Central memory CD8-positive, alpha-beta T cell (primary cell): ENCODE measurements at places on chromosomes 1 and 21.
A peak's percentile ranks its signal among the peaks of the same experiment; 100 is the strongest.

GRCh38 chr1:28935293-28935692, 20.9 kb downstream of the EPB41 start:
- H3K27me3 ChIP-seq = no peaks in the 10 kb centered on the region
- peaks cover 62% of the 10 kb centered on the region for H3K4me1 ChIP-seq
- peak overlapping the region; percentile 48 for H3K4me3 ChIP-seq
- peak overlapping the region; percentile 94 for H3K27ac ChIP-seq
- no peaks in the 10 kb centered on the region for H3K36me3 ChIP-seq

GRCh38 chr1:29962831-29963247, 726.5 kb downstream of the PTPRU start:
- H3K4me1 ChIP-seq = no peaks in the 10 kb centered on the region
- no peak overlapping the region for H3K27ac ChIP-seq
- no peak overlapping the region for H3K4me3 ChIP-seq
- DNase-seq = no peak
- H3K27me3 ChIP-seq = peaks cover 40% of the 10 kb centered on the region

DNA sequence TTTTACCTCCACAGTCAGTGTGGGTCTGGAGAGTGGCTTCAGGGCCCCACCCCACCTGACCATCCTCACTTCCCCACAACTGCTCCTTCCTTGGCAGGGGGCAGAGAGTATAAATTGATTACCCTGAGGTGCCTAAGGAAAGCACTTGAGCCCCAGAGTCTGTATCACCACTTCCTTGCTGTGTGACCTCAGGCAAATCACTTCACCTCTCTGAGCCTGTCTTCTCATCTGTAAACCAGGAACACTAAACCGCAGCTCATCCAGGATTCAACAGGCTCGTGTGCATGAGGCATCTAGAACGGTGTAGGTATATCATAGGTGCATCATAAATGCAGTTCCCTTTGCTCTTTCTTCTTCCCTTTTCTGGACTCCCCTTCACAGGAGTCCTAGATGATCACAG, 43.4 kb downstream of the GRIK3 start:
- H3K4me1 ChIP-seq = no peaks in the 10 kb centered on the region
- H3K4me3 ChIP-seq = no peak overlapping the region
- no peaks in the 10 kb centered on the region for H3K36me3 ChIP-seq
- H3K27me3 ChIP-seq = peaks cover 80% of the 10 kb centered on the region

GRCh38 chr1:54168206-54168965, 15.6 kb upstream of the CDCP2 start:
- H3K4me3 ChIP-seq = no peak overlapping the region
- no peaks in the 10 kb centered on the region for H3K36me3 ChIP-seq
- H3K4me1 ChIP-seq = no peaks in the 10 kb centered on the region
- no peak overlapping the region for H3K27ac ChIP-seq
- DNase-seq = no peak

- no peak overlapping the region for H3K4me3 ChIP-seq
- DNase-seq = no peak
- no peaks in the 10 kb centered on the region for H3K4me1 ChIP-seq
These were observed 119.6 kb downstream of the IER5 start for GRCh38 chr1:181208083-181208482.

DNA sequence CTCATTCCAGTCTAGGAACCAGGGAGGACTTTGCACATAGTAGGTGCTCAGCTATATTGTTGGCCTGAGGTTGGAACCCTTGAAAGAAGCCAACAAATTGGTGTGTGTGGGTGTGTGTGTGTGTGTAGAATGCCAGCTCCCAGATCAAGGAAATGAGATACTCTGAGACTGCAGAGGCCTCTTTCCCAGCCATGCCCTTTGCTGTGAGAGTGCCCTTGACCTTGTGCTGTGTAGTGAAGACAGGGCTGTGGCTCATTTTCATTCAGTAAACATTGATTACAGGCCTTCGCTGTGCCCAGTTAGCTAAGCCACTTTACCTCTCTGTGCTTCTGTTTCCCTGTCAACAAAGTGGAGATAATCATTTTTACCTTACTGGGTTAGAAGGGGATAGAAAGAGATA, 3.2 kb downstream of the CYP4B1 start:
- no peaks in the 10 kb centered on the region for H3K4me1 ChIP-seq
- H3K4me3 ChIP-seq = no peak overlapping the region
- H3K27me3 ChIP-seq = peaks cover 38% of the 10 kb centered on the region
- H3K27ac ChIP-seq = no peak overlapping the region
- peaks cover 2% of the 10 kb centered on the region for H3K36me3 ChIP-seq

GRCh38 chr1:6124341-6124740, 55.8 kb downstream of the CHD5 start:
- no peak for DNase-seq
- peaks cover 19% of the 10 kb centered on the region for H3K27me3 ChIP-seq
- H3K36me3 ChIP-seq = no peaks in the 10 kb centered on the region
- H3K4me3 ChIP-seq = no peak overlapping the region
- peaks cover 7% of the 10 kb centered on the region for H3K4me1 ChIP-seq

DNA sequence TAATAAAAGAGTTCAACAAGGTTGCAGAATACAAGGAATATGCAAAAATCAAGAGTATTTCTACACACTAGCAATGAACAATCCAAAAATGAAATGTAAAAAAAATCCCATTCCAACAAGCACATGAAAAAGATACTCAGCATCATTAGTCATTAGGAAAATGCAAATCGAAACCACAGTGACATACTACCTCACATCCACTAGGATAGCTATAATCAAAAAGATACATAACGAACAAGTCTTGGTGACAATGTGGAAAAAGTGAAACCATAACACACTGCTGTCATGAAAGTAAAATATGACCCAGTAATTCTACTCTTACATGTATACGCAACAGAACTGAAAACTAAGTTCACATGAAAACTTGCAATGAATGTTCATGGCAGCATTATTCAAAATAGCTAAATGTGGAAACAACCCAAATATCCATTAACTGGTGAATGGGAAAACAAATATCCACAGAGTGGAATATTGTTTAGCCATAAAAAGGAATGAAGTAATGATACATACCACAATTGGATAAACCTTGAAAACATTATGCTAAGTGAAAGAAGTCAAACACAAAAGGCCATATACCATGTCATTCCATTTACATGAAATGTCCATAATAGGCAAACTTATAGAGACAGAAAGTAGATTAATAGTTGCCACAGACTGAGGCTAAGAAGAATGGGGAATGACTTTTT, 34.3 kb downstream of the PIK3R3 start:
- no peak overlapping the region for H3K27ac ChIP-seq
- no peaks in the 10 kb centered on the region for H3K36me3 ChIP-seq
- no peak overlapping the region for H3K4me3 ChIP-seq
- DNase-seq = no peak

- H3K4me3 ChIP-seq = no peak overlapping the region
- H3K27ac ChIP-seq = no peak overlapping the region
- peaks cover 10% of the 10 kb centered on the region for H3K4me1 ChIP-seq
- peaks cover 24% of the 10 kb centered on the region for H3K36me3 ChIP-seq
These were observed 9.3 kb downstream of the LEPR start for GRCh38 chr1:65429806-65430205.

DNA sequence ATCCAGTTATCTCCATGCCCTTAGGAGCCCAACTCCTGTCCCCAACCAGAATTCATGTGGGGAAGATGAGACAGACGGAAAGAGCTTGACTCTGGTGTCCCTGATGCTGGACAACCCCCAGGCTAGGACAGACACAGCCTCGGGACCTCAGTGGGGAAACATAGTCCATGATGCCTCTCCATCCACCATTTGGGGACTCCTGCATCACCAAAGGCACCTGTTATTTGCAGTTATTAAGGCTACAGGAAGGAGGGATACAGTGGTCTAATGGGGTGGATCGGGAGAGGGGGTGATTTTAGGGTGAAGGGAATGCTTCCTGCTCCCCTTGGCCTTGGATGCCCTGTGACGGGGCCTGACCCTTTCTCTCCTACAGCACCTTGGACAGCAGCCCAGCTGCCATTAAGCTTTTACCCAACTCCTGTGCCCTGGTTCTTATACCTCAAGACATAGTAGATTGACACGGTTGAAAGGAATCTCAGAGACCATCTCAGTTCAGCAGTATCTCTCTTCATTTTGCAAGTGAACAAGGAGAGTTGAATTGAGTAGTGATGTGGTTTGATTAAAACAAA, 111.6 kb downstream of the MATN1 start:
- no peak for DNase-seq
- H3K27me3 ChIP-seq = peaks cover 74% of the 10 kb centered on the region
- H3K4me3 ChIP-seq = no peak overlapping the region
- no peak overlapping the region for H3K27ac ChIP-seq
- H3K4me1 ChIP-seq = no peaks in the 10 kb centered on the region

DNA sequence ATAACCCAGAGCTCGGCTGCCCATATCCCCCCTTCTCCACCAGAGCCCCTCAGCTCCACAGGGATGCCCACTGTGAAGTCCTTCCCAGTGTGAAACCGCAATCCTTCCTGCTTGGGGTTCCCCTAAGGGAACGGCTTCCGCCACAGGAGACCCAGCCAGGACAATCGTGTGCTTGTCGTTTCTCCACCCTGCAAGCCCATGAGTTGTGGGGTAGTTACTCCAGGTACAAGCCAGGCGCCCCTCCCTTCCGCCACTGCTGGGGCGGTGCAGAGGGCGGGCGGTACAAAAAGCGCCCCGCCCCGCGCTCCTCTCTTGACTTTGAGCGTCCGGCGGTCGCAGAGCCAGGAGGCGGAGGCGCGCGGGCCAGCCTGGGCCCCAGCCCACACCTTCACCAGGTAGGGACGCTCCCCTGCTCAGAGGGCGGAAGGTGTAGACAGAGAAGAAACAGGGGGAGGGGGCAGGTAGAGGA, at the start of gene TINAGL1:
TINAGL1 (plus strand) TSS at position 315 of the 469 bp plus-strand sequence. CDS start 634 bp downstream, outside the sequence.
- H3K27ac ChIP-seq = no peak within 1 kb of the TSS
- DNase-seq = no peak
- no peak within 1 kb of the TSS for H3K4me3 ChIP-seq
- peaks cover 20% of the 10 kb centered on the region for H3K27me3 ChIP-seq
- H3K4me1 ChIP-seq = no peaks in the 10 kb centered on the region
- H3K36me3 ChIP-seq = no peaks in the 10 kb centered on the region

GRCh38 chr1:163844459-163844858, 522.7 kb downstream of the NUF2 start:
- H3K4me3 ChIP-seq = no peak overlapping the region
- no peaks in the 10 kb centered on the region for H3K27me3 ChIP-seq
- H3K36me3 ChIP-seq = peaks cover 5% of the 10 kb centered on the region
- no peaks in the 10 kb centered on the region for H3K4me1 ChIP-seq
- H3K27ac ChIP-seq = no peak overlapping the region
- no peak for DNase-seq

GRCh38 chr21:44872323-44872648, 1.2 kb downstream of the PTTG1IP start:
- DNase-seq = no peak
- peak overlapping the region; percentile 94 for H3K4me3 ChIP-seq
- H3K36me3 ChIP-seq = peaks cover 20% of the 10 kb centered on the region

DNA sequence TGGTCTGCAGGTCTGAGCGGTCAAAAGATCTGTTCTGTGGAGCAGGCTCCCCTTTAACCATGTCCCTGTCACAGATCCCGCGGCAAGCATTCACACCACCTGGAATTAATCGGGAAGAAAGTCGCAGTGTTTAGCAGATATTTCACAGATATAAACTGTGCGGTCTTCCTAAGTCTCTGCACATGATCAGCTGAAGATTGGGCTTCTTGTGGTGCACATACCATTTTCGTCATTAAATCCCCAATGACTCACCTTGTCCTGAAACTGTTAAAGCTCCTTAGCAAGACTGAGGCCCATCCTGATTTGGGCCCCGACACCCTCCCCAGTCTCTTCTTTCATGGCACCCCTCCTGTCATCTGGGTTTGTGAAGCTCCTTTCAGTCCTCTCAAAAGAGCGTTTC, 158.8 kb downstream of the KIF26B start:
- H3K27me3 ChIP-seq = peaks cover 10% of the 10 kb centered on the region
- H3K4me1 ChIP-seq = peaks cover 9% of the 10 kb centered on the region
- DNase-seq = no peak

- H3K27ac ChIP-seq = peak overlapping the region; percentile 54
- H3K4me1 ChIP-seq = peaks cover 96% of the 10 kb centered on the region
- H3K36me3 ChIP-seq = peaks cover 38% of the 10 kb centered on the region
- H3K27me3 ChIP-seq = no peaks in the 10 kb centered on the region
- DNase-seq = no peak
- H3K4me3 ChIP-seq = peak overlapping the region; percentile 46
These were observed 10.5 kb downstream of the TENT5C start for GRCh38 chr1:117616356-117616755.

- H3K36me3 ChIP-seq = peaks cover 1% of the 10 kb centered on the region
- H3K27me3 ChIP-seq = no peaks in the 10 kb centered on the region
- no peak for DNase-seq
- no peak overlapping the region for H3K27ac ChIP-seq
- peaks cover 7% of the 10 kb centered on the region for H3K4me1 ChIP-seq
These were observed 7.5 kb upstream of the SOX13 start for GRCh38 chr1:204065174-204065985.

GRCh38 chr1:215529571-215529970, 37.5 kb upstream of the KCTD3 start:
- no peaks in the 10 kb centered on the region for H3K4me1 ChIP-seq
- H3K27me3 ChIP-seq = no peaks in the 10 kb centered on the region
- no peak for DNase-seq
- no peak overlapping the region for H3K4me3 ChIP-seq
- H3K36me3 ChIP-seq = no peaks in the 10 kb centered on the region

- no peak overlapping the region for H3K27ac ChIP-seq
- DNase-seq = no peak
- H3K36me3 ChIP-seq = no peaks in the 10 kb centered on the region
- peaks cover 27% of the 10 kb centered on the region for H3K27me3 ChIP-seq
These were observed 72.8 kb upstream of the NR5A2 start for GRCh38 chr1:199954699-199955098.

DNA sequence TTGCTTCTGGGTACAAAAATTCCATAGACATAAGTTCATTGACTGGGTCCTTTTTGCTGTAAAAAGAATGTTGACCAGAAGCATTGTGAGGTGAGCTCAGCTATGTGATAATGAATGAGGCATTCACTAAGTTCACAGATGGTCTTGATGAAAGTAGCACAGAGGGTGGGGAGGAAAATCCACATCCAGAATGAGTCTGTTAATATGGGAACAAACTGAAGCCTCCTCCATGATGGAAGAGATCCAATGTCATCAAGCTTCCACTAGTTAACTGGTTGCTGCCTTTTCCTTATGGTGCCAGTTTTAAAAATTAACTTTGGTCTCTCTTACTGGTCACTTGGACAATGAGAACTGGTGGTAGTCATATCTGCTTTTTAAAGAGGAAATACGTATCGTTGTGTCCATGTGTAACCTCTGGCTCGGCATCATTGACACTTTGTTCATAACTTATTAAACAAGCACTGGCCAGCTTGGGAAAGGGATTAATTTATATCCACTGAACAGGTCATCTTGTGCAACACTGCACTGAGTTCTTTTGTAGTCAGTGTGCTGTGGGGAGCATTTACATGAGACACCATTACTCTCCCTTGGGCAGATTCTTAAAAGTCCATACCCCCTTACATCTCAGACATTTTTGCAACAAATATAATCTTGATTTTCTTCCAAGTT, 88.6 kb downstream of the ADAMTS1 start:
- H3K27me3 ChIP-seq = no peaks in the 10 kb centered on the region
- no peaks in the 10 kb centered on the region for H3K36me3 ChIP-seq
- no peaks in the 10 kb centered on the region for H3K4me1 ChIP-seq
- H3K4me3 ChIP-seq = no peak overlapping the region
- H3K27ac ChIP-seq = no peak overlapping the region

GRCh38 chr1:245926888-245927287, 580.2 kb downstream of the SMYD3 start:
- no peaks in the 10 kb centered on the region for H3K4me1 ChIP-seq
- H3K27ac ChIP-seq = no peak overlapping the region
- H3K27me3 ChIP-seq = no peaks in the 10 kb centered on the region
- no peak for DNase-seq
